ENCODE measurements at places on chromosomes 11 and 22. TPM values are rescaled to one million over a fixed set of nuclear protein-coding genes. Genes with fewer than 3 reads are reported as not detected.

OR51B4 gene
- total RNA-seq: not detected

RFPL2 gene
- 0.81 TPM for total RNA-seq

FXYD2 gene
- total RNA-seq: 10.5 TPM

FREY1 gene
- total RNA-seq: 4.5 TPM

LYVE1 gene
- not detected for total RNA-seq

GDPD4 gene
- total RNA-seq: not detected

OR5M11 gene
- not detected for total RNA-seq

SLCO2B1 gene
- total RNA-seq: 2.4 TPM

RNF121 gene
- total RNA-seq: 28.0 TPM

GRCh38 chr11:28318871-28319270 lies 210.7 kb downstream of the METTL15 start:
- H3K27ac ChIP-seq: no peak overlapping the region
- no peaks in the 10 kb centered on the region for H3K4me1 ChIP-seq
- no peaks in the 10 kb centered on the region for H3K27me3 ChIP-seq
- H3K4me3 ChIP-seq: no peak overlapping the region

DNA sequence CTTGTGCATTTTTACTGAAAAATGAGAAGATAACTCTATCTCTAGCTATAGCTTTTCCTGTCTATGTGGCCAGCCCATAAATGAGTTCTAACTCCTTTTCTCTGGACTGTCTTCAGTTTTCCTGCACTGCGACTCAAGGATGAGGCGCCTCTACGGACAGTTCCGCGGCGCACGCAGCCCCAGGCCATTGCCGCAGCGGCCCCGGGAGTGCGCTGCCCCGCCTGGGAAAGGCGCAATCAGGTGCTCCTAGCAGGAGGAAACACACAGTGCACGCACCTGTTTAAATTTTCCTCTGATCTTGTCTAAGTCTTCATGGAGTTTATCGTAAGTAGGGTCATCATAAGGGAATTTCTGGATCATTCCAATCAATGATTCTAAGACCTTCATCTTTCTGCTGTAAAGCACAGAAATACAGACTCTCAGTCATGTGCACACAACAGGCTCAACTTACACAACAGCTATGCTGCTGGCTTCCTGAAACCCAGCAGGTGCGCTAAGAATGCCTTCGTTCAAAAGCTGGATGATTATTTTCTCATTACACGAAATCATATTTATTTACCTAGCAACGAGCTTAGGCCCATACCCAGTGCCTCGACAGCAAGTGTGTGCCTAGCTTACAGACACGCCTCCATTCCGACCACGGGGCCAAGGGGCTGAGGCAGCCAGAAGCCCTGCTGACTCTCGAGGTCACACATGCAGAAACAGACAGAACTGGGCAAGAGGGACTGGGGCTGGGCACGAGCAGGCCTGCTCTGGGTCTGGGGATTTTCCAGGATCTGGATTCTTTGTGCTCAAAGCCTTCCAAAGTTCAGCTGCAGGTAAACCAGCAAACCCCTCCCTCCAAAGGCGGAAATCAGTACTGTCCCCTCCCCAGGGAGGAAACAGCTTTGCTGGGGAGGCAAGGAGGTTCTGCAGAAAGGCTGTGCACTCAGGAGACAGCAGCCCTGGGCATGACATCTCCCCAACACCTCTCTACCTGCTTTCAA lies 7.2 kb downstream of the LTO1 start:
- H3K36me3 ChIP-seq: peaks cover 38% of the 10 kb centered on the region
- no peak overlapping the region for H3K4me3 ChIP-seq
- no peak for DNase-seq
- no peaks in the 10 kb centered on the region for H3K27me3 ChIP-seq
- no peak overlapping the region for H3K27ac ChIP-seq

GRCh38 chr11:117107701-117108590 lies 9.7 kb upstream of the SIK3 start:
- no peak overlapping the region for H3K4me3 ChIP-seq
- no peaks in the 10 kb centered on the region for H3K4me1 ChIP-seq
- no peak overlapping the region for H3K27ac ChIP-seq
- H3K27me3 ChIP-seq: no peaks in the 10 kb centered on the region
- H3K36me3 ChIP-seq: no peaks in the 10 kb centered on the region

- no peaks in the 10 kb centered on the region for H3K36me3 ChIP-seq
- H3K4me1 ChIP-seq: peaks cover 51% of the 10 kb centered on the region
- H3K27me3 ChIP-seq: no peaks in the 10 kb centered on the region
- peak overlapping the region; percentile 29 for H3K4me3 ChIP-seq
- H3K27ac ChIP-seq: peak overlapping the region; percentile 71
- DNase-seq: peak; percentile 19
These were observed 10.2 kb upstream of the LDHA start for GRCh38 chr11:18384157-18384641.

GRCh38 chr11:121555121-121555520 lies 102.4 kb upstream of the SORL1-AS1 start:
- peaks cover 91% of the 10 kb centered on the region for H3K36me3 ChIP-seq
- DNase-seq: no peak
- no peak overlapping the region for H3K27ac ChIP-seq
- H3K27me3 ChIP-seq: no peaks in the 10 kb centered on the region
- H3K4me3 ChIP-seq: no peak overlapping the region
- H3K4me1 ChIP-seq: no peaks in the 10 kb centered on the region

- H3K27ac ChIP-seq: no peak overlapping the region
- H3K36me3 ChIP-seq: no peaks in the 10 kb centered on the region
- H3K27me3 ChIP-seq: no peaks in the 10 kb centered on the region
- H3K4me3 ChIP-seq: no peak overlapping the region
- no peak for DNase-seq
These were observed 905.5 kb upstream of the RAG2 start for GRCh38 chr11:37503411-37504059.

- H3K27ac ChIP-seq: no peak overlapping the region
- peaks cover 43% of the 10 kb centered on the region for H3K4me1 ChIP-seq
- no peaks in the 10 kb centered on the region for H3K27me3 ChIP-seq
- DNase-seq: no peak
- H3K4me3 ChIP-seq: no peak overlapping the region
These were observed 787 bp upstream of the RDX start for GRCh38 chr11:110297076-110297725.

GRCh38 chr11:69333149-69333710 lies 39.3 kb downstream of the MYEOV start:
- H3K27ac ChIP-seq: no peak overlapping the region
- no peaks in the 10 kb centered on the region for H3K27me3 ChIP-seq
- peaks cover 15% of the 10 kb centered on the region for H3K4me1 ChIP-seq
- DNase-seq: no peak
- H3K36me3 ChIP-seq: no peaks in the 10 kb centered on the region

DNA sequence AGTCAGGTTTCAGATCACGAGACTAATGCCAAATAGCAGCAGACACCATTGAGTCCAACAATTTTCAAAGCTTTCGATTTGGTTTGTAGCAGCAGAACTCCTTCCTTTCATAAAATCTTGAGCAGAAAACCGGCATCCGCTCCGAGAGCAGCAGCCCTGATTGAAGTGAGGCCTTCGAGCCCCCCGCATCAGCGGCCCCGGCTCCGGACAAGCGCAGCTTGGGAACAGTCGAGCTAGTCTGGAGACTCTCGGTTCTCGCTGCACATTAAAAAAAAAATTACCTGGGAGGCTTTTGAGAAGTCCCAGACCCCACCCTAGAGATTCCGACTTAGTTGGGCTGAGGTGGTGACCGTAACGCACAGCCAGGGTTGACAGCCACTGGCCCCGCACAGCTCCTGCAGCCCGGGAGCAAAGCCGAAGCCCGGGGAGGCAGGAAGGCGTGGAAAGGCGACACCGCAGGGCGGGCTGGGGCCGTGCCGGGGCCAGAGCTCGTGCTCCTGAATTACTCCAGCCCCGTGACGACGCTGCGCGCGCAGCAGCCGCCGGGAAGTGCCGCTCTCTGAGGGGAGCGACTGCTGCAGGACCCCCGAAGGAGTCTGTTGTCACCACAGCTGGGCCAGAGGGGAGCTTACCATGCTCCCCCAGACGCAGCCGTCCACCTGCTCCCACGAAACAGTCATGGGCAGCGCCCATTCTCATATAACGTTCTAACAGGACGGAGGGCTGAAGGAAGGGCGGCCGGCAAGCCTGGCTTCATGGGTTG lies 57.8 kb downstream of the SPATA19 start:
- DNase-seq: no peak
- H3K4me3 ChIP-seq: no peak overlapping the region
- no peaks in the 10 kb centered on the region for H3K27me3 ChIP-seq
- no peak overlapping the region for H3K27ac ChIP-seq
- no peaks in the 10 kb centered on the region for H3K36me3 ChIP-seq

GRCh38 chr22:23098230-23098705 lies 27.9 kb downstream of the GNAZ start:
- no peaks in the 10 kb centered on the region for H3K4me1 ChIP-seq
- H3K27me3 ChIP-seq: no peaks in the 10 kb centered on the region
- H3K36me3 ChIP-seq: no peaks in the 10 kb centered on the region
- no peak overlapping the region for H3K27ac ChIP-seq

DNA sequence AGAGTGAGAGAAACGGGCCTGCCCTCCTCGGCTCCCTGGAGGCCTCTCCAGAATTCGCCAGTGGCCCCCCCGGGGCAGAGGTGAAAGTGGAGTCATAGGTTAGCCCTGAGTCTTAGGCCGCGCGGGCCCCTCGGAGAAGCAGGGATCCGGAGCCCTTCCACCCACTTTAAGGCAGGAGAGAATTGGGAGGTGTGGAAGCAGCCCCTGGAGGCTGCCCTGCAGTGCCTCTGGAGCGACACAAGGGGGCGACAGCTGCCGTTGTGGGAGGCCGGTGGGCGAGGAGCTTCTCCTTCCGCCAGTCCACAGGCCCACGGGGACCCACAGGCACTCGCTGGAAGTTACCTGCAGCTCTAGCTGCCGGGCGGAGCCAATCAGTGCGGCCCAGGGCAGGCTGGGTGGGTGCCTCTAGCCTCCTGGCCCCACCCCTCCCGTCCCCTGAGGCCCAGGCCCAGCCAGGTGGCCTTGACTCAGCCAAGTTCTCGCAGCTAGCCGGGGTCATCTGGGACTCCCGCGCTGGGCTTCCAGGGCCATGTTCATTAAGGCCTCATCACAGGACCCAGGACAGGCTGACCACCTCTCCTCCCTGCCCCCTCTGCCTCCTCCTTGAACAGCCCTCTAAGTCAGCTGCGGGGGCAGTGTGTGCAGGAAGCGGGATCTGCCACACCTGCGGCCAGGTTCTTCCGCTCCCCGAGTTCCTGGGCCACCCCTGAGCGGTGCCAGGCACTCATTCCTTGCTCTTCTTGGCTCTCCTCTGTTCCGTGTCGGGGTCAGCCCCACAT lies 5.0 kb downstream of the DGKZ start:
- H3K27me3 ChIP-seq: no peaks in the 10 kb centered on the region
- peaks cover 15% of the 10 kb centered on the region for H3K36me3 ChIP-seq
- H3K4me1 ChIP-seq: peaks cover 87% of the 10 kb centered on the region
- peak overlapping the region; percentile 69 for H3K27ac ChIP-seq
- H3K4me3 ChIP-seq: peak overlapping the region; percentile 60

DNA sequence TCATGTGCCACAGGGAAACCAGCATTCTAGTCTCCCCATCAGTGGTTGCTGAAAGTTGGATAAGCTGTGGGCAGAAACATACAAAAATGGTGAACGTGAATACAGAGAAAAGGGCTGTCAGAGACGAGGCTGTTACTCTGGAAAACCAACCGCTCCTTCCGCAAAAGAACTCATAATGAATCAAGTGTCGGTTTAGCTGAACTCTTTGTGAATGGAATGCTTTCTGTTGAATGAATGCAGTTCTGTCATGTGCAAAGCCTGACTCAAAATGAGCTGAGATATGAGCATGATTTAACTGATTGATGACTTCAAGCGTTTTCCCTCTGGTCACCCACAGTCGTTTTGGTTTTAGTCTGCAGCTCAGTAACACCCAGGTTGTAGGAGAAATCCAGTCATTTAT lies 298.3 kb downstream of the ETS1 start:
- H3K27me3 ChIP-seq: no peaks in the 10 kb centered on the region
- H3K4me3 ChIP-seq: no peak overlapping the region
- DNase-seq: peak; percentile 41

- H3K36me3 ChIP-seq: no peaks in the 10 kb centered on the region
- no peaks in the 10 kb centered on the region for H3K4me1 ChIP-seq
- H3K27ac ChIP-seq: no peak overlapping the region
- no peak overlapping the region for H3K4me3 ChIP-seq
- H3K27me3 ChIP-seq: no peaks in the 10 kb centered on the region
These were observed 93.4 kb upstream of the SEPTIN5 start for GRCh38 chr22:19620742-19621371.

DNA sequence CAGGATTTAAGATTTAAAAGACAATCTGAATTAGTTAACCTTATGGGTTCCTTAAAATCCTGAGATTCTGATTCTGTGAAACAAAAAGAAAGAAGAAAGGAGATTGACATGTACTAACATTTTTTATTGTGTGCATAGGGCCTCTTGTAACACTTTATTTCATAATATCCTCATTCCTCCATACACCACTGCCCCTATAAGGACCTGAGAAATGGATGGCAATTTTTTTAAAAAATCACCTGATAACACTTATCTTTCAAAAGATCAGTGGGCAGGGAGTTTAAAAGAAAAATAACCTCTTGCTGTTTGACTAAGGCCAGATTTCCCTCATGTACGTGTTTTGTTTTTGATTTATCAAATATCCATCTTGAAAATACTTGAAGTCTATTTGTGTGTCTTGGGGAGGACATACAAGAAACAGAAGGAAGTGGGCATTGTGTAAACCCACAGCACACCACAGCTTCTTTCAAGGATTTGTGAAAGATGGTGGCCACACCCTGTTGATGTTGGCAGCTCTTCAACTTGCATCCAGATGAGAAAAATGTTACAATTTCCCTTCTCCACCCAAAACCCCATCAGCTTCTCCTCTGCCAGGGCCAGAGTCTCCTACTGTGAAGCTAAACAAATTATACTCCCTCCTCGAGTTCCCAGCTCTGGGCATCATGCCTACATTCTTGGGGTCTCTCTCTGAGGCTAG lies 35.0 kb upstream of the MPEG1 start:
- peak; percentile 68 for DNase-seq
- no peak overlapping the region for H3K4me3 ChIP-seq
- no peaks in the 10 kb centered on the region for H3K27me3 ChIP-seq
- no peak overlapping the region for H3K27ac ChIP-seq

- no peak overlapping the region for H3K27ac ChIP-seq
- H3K27me3 ChIP-seq: no peaks in the 10 kb centered on the region
- H3K4me3 ChIP-seq: no peak overlapping the region
- H3K4me1 ChIP-seq: peaks cover 35% of the 10 kb centered on the region
- no peak for DNase-seq
These were observed 5.5 kb downstream of the CD59 start for GRCh38 chr11:33730716-33731115.

DNA sequence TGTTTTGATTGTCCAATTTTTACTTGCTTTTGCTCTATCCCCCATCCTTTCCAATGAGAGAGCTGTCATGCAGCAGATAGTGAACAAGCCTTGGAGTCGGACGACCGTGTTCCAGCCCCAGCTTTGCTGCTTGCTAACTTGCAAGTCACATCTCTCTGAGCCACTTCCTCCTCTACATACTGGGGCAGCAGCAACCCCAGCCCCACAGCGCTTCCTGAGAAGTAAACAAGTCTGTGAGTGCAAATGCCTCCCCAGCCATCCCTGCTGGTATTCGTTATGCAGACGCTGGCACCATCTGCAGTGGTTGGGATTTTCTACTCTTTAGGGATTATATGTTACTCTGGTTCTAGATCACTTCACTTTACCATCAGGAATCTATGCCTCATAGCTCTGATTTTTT lies 35.0 kb downstream of the TPBGL start:
- H3K27me3 ChIP-seq: no peaks in the 10 kb centered on the region
- DNase-seq: peak; percentile 70
- peak overlapping the region; percentile 56 for H3K27ac ChIP-seq

GRCh38 chr11:116714902-116715301 lies 57.9 kb downstream of the BUD13 start:
- H3K4me1 ChIP-seq: no peaks in the 10 kb centered on the region
- DNase-seq: no peak
- H3K27ac ChIP-seq: no peak overlapping the region

- no peaks in the 10 kb centered on the region for H3K4me1 ChIP-seq
- no peak for DNase-seq
- H3K4me3 ChIP-seq: no peak overlapping the region
- no peaks in the 10 kb centered on the region for H3K36me3 ChIP-seq
These were observed 193.3 kb downstream of the TRPC6 start for GRCh38 chr11:101390539-101390938.
